Fibroblast of lung (primary cell): ENCODE measurements at places on chromosomes 7 and 10. TPM values are rescaled to one million over a fixed set of nuclear protein-coding genes. Genes with fewer than 3 reads are reported as not detected.

DNA sequence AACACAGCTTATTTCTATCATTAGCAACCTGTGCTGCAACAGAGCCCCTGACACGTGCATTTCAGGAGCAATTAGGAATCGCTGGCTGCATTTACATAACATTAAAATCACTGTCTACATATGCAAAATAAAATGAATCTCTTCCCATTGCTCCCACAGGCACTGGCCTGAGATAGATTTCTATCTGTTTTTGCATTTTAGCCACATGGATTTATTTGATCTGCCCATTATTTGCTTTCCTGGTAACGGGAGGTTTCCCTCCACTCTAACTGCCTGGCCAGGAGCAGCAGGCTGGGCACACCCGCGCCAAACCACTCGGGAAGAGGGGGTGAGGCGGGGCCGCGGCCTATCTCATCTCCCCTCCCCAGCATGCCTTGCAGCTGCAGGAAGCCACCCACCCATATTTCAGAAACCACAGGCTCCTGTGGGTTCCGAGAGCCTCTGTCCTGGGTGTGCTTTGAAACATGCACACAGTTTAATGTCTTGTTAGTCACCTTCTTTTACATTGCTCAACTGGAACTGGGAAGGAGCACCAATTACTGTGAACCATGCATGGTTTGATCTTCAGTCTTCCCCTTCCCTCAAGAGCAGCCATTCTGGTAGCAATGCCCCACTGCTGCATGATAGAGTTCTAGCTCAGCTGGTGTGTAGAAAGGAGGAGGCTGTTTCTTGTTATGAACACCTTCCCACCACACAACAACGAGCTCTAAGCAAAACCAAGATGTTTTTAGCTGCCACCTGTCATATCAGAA lies 37.7 kb upstream of the IKZF1 start:
- no peak for DNase-seq

GRCh38 chr10:70041016-70041415 lies 11.6 kb upstream of the MACROH2A2 start:
- DNase-seq: no peak

DNA sequence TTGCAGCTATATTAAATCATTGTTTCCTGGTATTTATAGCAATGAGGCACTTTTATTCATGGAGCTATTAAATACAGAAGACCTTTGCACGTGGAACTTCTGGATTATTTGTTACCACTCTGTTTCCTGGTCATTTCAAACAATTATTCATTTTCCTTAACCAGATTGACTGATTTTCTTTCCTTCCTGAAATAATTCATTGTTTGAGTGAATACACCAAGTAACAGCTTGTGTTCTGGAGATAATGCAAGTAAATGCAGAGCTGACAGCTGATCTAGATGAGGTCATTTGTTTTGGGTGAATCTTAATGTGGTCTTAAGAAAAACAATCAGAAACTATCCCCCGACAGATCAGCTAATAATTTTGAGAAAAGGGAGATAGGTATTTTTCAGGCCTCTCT lies 497.7 kb downstream of the KIF20B start:
- no peak for DNase-seq

The HKDC1 gene
- total RNA-seq: 1.8 and 2.1 TPM in 2 replicates

DNA sequence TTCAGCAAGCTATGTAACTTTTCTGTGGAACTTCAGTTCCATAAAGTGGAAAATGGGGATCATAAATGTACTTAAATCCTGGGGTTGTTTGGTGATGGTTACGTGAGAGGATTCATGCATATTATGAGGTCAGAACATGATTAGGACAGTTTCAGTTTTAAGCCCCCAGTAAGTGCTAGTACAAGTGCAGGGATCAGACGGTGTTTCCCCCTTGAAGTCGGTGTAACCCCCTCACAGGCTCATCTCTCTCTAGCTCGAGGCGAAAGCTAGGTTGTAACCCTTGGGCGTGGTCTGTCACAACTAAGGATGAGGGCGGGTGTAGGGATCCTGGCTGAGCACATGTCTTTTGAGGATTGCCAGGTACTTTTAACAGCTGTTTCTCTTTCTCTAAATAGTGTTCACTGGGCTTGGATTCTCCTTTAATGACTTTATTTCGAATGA lies 84.7 kb downstream of the SPAG6 start:
- no peak for DNase-seq

The BPGM gene
- 19.0 and 25.8 TPM in 2 replicates for total RNA-seq

The CXCL12 gene
- total RNA-seq: 526 and 611 TPM in 2 replicates

GRCh38 chr7:46218461-46219200 lies 297.6 kb upstream of the IGFBP3 start:
- no peak for DNase-seq

The ING3 gene
- total RNA-seq: 13.1 and 17.5 TPM in 2 replicates

DNA sequence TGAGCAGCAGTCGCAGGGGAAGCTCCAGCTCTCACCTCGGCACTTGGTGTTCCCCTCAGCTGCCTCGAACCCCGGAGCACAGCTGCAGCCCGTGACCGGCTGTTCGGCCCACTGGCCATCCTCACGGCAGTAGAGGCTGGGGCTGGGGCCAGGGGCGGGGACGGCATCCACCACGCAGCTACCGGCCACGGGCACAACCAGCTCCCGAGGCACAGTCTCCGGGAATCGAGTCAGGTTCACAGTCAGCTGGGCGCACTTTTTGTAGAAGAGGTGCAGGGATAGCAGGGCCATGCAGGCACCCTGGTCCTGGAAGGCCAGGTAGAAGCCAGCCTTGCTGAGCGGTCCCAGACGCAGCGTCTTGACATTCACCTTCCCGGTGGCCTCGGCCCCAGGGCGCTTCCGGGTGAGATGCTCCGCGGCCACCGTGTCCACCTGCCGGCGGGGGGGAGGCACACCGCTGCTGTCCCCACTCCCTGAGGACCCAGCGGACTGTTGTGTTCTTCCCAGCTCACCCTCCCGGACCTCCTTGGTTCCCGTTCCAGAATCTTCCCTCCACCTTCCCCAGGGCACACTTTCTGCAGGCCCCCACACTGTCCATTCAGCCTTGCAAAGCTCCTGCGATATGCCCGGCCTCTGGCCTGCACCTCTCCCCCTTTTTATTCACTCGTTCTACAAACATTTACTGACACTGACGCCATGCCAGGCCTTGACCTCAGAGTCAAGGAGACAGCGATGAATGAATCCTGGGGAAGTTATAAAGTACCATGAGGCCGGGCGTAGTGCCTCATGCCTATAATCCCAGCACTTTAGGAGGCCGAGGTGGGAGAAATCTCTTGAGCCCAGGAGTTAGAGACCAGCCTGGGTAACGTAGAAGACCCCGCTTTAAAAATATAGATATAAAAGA lies 4.8 kb downstream of the EPHB4 start:
- no peak for DNase-seq

GRCh38 chr10:80598084-80598798 lies 60.5 kb downstream of the SH2D4B start:
- DNase-seq: no peak

DNA sequence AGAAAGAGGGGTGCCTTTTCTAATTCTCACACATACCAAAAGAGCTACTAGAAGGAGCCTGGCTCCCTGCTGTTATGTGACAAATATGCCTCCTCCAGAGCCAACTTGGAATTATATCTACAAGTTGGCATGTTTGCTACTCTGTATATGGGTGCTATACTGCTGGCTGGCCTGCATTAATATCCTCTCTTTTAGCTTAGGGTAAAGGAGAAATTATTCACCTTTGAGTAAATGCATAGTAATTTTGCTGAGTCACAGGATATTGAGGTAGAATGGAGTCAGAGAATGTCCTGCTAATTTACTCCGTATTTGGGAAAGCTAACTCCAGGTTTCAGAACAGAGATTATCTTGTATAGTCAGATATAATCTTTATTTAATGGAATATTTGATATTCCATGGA lies 24.2 kb upstream of the LIPN start:
- no peak for DNase-seq

- DNase-seq: no peak
Observed at GRCh38 chr7:98365863-98366561, 34.9 kb downstream of the BAIAP2L1 start.
